Kidney (tissue), 22 donors: ENCODE measurements at places on chromosomes 1 and 21. TPM values are rescaled to one million over a fixed set of nuclear protein-coding genes. Genes with fewer than 3 reads are reported as not detected.
A peak's percentile ranks its signal among the peaks of the same experiment; 100 is the strongest.

MXRA8 gene
- 26.0 TPM for total RNA-seq

- no peak for DNase-seq
Measured at GRCh38 chr1:20070357-20070756, 363 bp downstream of the PLA2G5 start.

GREM2 gene
- total RNA-seq: 0.50 TPM

FCRL2 gene
- 2.5 TPM for total RNA-seq

FAM43B gene
- 2.5 TPM for total RNA-seq

- no peak for DNase-seq
Measured at GRCh38 chr1:8687039-8687438, 130.4 kb downstream of the RERE start.

- no peak for DNase-seq
Measured at GRCh38 chr1:179930867-179931266, 23.7 kb upstream of the CEP350 start.

- peak; percentile 52 for DNase-seq
Measured at GRCh38 chr1:170765712-170766330, 101.9 kb downstream of the PRRX1 start.

DNA sequence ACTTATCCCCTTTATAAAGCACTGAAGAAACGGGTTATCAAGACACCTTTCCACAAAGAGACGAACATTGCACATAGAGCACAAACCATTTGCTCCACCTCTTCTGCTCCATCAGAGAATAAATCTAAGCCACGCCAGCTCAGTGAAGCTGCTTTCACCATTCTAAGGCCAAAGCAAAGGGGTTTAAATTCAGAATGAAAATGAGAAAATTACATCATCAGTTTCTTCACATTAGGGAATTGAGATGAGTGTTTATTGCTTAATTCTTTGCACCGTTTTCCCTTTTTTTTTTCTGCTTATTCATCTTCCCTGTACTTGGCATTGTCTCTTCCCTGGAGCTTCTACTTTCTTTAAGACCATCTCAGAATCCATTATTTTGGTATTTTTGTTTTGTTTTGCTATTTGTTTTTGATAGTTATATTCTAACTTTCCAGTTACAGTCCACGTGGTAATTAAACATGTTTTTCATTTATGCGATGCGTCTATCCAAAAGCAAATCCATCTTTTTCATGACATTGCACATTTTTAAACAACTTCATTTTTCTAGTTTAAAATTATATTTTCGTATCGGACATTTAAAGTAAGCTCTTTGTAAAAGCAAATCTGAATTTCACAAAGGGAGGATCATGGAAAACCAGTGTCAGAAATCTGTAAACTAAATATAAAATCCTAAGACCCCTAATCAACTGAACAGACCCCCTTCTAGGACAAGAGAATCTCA lies 1.9 kb upstream of the OR2T34 start:
- DNase-seq: no peak

ACTN2 gene
- 0.60 TPM for total RNA-seq

DNA sequence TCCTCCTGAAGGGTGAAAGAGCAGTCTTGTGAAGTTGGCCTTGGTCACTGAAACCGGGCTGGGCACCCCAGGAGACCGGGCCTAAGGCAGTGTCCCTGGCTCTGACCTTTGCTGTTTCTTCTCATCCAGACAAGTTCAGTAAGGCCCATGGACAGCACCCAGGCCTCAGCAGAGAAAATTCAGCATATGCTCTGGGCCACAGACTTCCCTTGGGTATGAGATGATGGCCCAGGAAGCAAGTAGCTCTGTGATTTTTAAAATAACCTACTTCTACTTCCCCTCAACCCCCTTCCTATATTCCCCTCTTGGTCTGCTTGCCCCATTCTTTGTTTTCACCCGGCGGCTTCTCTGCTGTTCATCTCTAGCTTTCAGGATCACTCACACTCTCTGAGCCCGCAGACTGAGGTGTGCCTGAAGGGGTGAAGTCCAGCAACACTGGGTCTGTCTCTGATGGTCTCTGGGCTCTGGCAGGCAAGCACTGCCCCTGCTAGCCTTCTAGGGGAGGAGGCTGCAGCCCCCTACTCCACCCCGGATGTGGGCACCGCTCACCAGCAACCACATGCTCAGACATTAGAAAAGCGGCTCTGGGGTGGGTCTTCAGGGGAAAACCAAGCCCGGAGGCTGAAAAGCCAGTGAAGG lies 2.9 kb upstream of the GPR25 start:
- no peak for DNase-seq

GRCh38 chr1:67463298-67463955 lies 33.2 kb upstream of the SERBP1 start:
- no peak for DNase-seq

- DNase-seq: no peak
Measured at GRCh38 chr1:57321776-57322175, 102.1 kb downstream of the DAB1 start.

TMEM200B gene
- 8.6 TPM for total RNA-seq

C1orf216 gene
- 7.4 TPM for total RNA-seq

MORC3 gene
- total RNA-seq: 32.4 TPM

DNA sequence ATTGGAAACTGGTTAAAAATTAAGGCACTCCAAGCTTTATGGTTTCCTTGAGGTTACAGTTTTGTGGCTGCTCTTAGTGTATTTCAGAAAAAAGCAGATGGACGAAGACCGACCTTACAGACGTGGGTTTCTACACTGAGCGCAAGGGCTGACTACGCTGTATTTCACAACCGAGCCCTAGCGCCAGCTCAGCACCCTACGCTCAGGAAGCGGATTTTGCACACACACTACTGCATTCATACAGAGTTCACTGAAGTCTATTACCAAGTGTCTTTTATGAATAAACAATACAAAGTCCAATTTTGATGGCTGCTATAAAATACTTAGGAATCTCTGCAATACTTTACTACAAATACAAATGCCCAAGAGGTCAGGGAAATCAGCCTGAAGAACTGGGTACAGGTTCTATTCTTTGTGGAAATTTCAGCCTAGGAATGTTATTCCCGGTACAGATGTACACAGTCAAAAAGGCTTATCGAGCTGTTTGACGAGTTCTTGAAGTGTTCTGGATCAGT lies 23.8 kb downstream of the PTTG1IP start:
- no peak for DNase-seq

ATP1B1 gene
- 686 TPM for total RNA-seq

OR2L2 gene
- 0.09 TPM for total RNA-seq

GRCh38 chr1:235808223-235808622 lies 58.5 kb downstream of the LYST start:
- DNase-seq: peak; percentile 51

DNA sequence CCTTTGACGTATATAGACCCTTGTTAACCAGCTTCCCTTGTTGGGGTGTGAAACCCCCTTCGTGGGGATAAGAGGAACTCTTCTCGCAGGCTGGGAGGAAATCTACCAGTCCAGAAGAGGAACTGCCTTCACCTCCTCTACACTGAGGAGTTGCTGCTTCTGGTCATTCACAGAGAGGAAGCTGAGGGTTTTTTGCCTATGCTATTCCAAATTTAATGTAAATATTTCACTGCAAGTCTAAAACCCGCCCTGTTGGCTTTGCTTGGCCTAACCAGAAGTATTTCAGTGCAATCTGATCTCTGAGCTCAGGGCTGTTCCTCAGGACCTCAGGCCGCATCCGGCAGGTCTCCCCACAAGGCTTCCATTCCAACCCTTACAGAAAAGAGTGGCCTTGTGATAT lies 150.1 kb downstream of the HIVEP3 start:
- DNase-seq: no peak

IRF6 gene
- 37.1 TPM for total RNA-seq

FGR gene
- total RNA-seq: 23.3 TPM

GRCh38 chr1:15700508-15700907 lies 16.4 kb downstream of the PLEKHM2 start:
- no peak for DNase-seq

TDRKH gene
- total RNA-seq: 13.5 TPM

DNA sequence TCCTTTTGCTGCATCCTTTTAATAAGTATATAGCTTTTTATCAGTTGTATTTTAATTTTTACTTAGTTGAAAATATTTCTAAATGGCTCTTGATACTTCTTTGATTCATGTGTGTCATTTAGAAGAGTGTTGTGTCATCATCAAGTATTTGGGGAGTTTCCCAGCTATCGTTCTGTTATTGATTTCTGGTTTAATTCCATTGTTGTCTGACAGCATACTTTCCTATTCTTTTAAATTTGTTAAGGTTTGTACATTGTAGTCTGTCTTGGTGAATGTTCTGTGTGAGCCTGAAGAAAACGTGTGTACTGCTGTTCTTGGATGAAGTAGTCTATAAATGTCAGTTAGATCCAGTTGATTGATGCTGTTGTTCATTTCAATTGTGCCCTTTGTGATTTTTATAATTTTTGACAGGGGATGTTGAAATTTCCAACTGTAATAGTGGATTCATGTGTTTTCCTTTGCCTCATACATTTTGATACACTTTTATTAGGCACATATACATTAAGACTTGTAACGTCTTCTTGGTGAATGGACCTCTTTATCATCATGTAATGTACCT lies 24.8 kb downstream of the SDCCAG8 start:
- no peak for DNase-seq

DNA sequence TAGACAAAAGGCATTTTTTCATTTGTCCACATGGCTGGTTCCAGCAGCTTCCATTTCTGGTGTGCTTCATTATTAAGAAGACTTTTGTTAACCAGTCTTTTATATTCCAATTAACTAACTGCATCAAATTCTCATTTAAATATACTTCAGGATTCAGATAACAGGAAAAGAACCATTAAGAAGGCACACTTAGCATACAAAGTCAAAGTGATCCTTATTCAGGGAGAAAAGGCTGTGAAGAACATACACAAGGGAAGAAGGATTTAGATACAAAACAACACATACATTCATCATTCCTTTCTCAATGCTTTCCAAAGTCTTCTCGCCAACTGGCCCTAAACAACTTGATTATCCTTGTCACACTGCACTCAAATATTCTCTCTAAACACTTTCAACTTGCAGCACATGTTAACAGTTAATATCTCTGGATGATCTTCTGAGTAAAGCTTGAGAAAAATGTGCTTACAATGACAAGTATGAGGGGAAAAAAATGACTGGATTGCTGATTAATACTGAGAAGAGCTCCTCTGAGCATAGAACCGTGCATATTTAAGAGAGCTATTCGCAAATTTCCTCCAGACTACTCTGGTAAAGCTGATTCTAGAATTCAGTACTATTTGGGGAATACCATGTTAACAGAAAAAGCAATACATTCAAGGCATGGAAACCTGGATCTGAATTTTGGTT lies 225.2 kb upstream of the TNR start:
- no peak for DNase-seq

DNA sequence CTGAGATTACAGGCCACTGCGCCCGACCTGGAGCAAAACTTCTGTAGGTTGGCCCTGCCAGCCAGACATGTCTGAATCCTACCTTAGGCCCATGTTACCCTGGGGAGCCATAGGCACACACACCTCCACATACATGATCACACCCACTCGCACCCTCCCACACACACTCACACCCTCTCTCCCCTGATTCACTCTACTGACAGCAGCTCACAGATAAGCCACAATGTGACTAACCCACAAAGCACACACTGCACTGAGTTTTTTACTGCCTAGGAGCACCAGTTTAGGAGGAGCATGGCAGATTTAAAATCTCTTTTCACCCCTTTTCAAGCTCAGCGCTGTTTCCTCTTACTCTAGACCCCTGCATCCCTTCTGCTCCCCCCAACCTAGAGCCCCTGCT lies 41.7 kb downstream of the SLC30A1 start:
- DNase-seq: no peak

OR2L3 gene
- not detected for total RNA-seq

DNA sequence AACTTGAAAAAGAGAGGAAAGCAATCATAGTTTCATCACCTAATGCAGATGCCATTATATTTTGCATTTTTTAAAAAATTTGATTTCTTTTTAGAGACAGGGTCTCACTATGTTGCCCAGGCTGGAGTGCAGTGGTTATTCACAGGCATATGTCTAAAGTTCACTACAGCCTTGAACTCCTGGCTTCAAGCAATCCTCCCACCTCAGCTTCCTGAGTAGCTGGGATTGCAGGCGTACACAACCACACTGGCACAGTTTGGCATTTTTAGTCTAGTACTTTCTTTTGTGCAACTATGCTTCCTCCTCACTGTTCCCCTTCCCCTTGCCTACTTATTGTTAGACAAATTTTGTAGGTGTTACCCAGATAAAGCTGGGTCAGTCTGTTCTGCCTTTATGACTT lies 18.0 kb downstream of the RHOU start:
- DNase-seq: no peak

DNA sequence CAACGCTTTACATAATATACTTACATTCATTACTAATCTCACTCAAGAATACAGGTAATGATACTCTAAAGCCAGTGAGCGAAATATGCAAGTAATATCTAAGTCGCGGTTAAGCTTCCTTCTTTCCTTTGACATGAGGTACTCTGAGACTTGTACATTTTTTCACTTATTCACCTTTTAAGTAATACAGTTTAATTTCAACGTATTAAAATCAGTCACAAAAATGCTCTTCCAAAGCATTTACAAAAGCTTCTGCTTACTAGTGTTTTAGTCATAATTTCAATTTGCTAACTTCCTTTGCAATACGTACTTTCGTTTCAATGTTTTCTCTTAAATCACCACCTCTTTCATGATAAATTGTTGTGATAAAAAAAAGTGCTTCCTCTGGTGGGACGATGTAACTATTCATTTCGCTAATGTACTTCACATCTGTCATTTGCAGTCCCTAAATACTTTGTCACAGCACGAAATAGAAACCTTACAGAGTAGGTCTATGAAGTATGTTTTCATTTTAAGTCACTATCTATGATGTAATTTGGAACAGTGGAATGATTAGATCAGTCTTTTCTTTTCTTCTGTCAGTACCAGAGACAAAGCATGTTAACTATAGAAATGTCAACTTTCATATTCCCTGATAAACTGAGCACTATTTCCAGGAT lies 34.0 kb upstream of the ADGRL4 start:
- no peak for DNase-seq

- DNase-seq: no peak
Measured at GRCh38 chr1:83810144-83810543, 188.8 kb downstream of the TTLL7 start.

GBP6 gene
- not detected for total RNA-seq

CYP4B1 gene
- total RNA-seq: 3.3 TPM

PLA2G2D gene
- 1.1 TPM for total RNA-seq

FCGR3B gene
- 4.3 TPM for total RNA-seq

DNA sequence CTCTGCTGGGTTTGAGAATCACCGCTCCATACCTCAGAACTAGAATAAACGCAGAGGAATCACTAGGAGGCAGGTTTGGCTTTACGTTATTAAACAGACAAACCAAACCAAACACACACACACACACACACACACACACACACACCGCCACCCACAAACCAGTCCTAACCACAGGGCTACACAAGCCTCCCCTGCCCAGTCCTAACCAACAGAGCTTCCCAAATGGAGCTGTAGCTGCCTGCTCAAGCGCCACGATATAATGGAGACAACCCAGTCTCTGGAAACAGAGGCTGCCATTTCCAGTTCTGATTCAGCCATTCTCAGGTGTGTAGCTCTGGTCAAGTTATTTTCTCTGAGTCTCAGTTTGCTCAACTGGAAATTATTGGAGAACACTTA lies 519.1 kb downstream of the SMYD3 start:
- DNase-seq: no peak

GRCh38 chr1:46184920-46185658 lies 8.8 kb upstream of the P3R3URF start:
- DNase-seq: peak; percentile 26

GRCh38 chr21:37751268-37751975 lies 164.8 kb downstream of the KCNJ6 start:
- no peak for DNase-seq
